ENCODE measurements at places on chromosomes 6 and 20.

DNA sequence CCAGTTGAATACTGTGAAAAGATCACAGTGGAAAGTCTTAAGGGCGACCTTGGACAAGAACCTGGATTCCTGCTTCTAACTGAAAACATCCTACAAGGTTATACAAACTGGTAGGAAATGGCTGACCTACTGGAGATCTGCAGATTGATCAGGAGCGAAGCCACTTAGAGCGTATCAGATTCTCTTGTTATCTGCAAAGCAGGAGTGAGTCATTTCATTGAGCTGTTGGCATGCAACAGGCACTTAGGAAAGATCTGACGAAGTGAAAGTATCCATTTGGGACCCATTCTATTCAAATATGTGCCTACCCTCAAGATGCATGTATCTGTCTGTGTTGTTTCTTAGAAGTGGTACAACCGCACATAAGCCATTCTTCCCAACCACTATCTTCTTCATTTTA, 131.2 kb upstream of the RIN2 start:
- DNase-seq: no peak

GRCh38 chr6:47250302-47250701, 59.4 kb downstream of the TNFRSF21 start:
- DNase-seq: no peak

GRCh38 chr6:26234421-26235301, 130.3 kb upstream of the BTN3A2 start:
- DNase-seq: peak; percentile 84

DNA sequence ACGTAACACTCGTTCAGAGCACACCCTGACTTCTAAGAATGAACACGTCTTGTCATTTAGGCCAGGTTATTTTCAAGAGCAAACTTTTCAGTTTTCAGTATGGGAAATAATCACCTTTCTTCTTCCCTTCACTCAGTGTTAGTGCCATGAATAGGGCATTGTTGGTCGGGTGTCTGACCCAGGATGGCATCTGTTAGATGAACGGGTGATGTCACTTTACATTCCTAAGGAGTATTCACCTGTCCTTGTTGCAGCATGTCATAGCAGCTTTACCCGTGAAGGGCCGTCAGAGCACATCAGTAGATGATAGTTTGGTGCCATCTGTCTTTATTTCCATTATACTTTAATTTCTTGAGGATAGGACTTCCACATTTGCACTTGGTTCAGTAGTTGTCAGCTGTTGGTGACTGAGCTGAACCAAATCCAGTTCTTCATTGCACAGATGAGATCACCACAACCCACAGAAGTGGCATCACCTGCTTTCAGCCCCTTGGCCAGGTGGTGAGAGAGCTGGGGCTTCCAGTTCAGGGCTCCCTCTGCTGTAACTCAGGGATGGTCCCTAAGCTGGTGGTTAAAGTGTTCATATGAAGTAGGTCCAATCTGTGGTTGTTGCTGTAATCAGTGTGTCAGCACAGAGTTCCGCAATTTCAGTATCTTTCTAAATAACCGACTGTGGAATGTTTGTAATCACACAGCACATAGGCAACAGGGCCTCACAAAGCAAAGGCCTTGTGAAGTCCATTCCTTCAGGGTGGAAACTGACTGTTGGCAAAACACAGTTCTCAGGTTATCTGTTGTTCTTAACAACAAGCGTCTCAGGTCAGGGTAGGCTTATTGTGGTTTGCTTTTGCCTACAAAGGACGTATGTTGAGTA, 68.2 kb downstream of the FAM120B start:
- DNase-seq: peak; percentile 75

GRCh38 chr20:19821606-19822005, 63.5 kb downstream of the RIN2 start:
- DNase-seq: no peak

GRCh38 chr6:170130201-170130621, 160.7 kb downstream of the DLL1 start:
- no peak for DNase-seq

DNA sequence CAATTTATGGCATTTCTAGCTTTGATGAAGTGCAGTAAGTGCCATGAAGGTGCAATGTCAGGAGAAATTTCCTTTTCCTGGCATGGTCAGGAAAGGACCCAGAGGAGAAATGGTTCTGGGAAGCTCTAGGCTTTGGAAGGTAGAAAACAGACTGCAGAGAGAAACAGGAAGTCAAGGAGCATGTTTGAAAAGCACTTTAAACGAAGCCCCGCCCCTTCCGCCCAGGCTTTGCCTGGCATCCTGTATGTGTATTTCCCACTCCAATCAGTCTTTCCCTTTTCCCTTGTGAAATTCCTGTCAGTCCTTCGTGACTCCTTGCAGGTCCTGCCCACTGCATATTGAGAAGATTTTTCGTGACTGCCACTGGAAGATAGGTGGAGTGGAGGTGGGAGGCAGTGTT, 320.9 kb upstream of the SASH1 start:
- DNase-seq: no peak

- DNase-seq: peak; percentile 72
These were observed 21.3 kb downstream of the TNXB start for GRCh38 chr6:32087574-32088486.

- no peak for DNase-seq
These were observed 16.2 kb upstream of the TGM2 start for GRCh38 chr20:38181207-38181801.

- DNase-seq: no peak
These were observed 151.1 kb downstream of the UBE3D start for GRCh38 chr6:82914511-82914910.

DNA sequence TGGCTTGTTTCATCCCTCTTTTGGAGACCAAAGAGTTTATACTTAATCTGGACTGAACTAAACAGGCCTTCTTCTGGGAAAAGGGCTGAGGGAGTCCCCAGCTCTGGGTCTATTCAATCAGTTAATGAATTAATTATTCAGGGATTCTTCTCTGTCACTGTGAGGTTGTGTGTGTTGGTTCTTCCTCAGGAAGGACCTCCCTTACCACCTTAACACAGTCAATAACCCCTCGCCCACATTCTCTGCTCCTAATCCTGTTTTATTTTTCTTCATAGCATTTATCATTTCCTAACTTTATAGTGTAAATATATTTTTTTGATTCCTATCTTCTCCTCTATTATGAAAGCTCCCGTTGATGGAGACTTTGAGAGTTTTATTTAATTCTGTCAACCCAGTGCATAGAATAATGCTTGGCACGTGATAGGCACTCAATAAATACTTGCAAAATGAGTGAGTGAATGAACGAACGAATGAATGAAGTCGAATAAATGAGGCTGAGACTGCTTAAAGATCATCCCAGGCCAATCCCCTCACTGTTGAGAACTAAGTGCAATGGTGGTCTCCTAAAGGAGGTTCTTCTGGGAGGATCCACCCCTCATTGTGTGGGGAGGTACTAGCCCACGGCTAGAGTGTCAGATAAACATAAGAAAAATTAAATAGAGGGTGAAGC, 179.6 kb upstream of the JARID2 start:
- DNase-seq: no peak

DNA sequence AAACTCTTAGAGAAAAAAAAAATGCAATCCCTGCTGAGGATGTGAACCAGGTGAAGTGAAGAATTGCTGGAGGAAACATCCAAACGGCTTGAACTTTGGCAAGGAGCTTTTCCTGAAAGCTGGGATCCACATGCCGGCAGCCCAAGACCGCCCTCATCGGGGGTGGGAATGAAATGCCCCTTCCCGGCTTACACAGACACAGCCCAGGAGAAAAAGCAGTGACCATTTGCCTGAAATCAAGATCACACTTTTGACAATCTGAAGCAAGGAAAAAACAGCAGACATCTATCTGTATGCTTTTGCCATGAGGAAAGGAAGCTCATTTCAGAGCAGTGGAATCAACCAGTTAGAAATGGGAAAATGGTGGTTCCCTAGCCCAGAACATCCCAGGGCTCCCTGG, 254.5 kb downstream of the TAF4 start:
- DNase-seq: no peak

- peak; percentile 48 for DNase-seq
These were observed 2.3 kb upstream of the TLDC2 start for GRCh38 chr20:36873498-36874189.

DNA sequence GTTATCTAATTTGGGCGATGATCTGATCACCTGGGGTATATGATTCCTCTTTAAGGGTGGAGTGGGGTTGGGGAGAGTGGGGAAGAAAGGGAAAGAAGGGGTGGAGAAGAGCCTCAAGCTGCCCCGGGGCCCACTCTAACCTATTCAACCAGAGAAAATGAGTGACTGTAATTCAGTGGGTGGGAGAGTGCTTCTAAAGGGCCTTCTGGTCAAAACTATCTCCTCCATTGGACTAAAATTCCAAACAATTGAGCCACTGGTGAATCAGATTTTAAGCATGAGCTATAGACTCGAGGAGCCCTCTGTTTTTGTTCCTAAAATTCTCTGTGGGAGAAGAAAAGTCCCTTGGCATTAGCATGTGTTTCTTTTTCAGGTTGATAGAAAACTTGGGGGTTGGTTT, 296.8 kb downstream of the CLIC5 start:
- no peak for DNase-seq

DNA sequence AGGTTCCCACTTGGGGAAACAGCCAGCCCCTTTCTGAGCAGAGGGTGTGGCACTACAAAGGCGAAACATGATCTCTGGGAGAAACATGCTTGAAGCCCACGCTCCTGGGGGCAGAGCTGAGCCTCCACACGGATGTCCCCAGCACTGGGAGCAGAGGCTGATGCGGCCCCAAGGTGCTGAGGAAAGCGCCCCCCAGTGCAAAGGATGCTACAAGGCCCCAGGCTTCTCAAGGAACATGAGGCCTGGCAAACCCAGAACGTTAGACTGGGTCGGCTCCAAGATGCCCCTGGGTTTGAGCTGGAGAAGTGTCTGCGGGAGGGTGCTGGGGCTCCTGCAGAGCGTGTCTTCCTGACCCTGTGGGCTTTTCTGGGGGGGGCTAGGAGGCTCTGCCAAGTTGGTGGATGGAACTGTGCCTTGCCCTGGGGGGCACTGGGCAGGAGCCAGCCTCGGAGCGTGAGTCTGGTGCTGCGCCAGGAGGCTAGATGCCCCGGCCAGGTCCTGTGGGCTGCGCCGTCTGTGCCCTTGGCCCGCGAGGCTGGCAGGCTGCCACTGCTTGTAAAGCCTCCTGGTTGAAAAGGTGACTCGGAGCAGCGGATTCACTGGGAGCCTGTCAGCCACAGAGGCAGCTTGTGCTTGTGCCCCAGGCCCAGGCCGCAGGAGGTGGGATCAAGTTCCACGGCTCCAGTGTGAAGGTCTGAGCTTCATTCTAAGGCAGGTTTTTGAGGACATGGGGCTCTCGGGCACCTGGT, 8.1 kb downstream of the SYNJ2 start:
- DNase-seq: no peak

GRCh38 chr20:14783766-14784165, 446.4 kb upstream of the FLRT3 start:
- DNase-seq: no peak

DNA sequence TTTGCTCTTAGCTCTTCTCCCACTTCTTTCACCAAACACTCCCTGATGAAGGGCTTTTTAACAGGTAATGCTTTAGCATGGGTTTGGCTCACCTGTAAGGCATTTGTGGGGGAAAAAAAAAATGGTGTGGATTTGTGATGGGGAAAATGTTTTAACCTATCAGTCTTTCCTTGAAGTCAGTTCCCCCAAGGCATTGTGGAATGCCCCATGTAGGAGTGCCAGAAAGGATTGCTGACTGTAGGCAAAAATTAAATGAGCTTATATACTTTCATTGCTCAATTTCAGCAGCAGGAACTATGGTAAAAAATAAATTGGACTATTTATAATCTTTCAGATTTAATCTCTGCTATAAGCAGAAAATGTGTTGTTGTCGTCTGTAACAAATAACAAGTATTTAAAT, 10.6 kb upstream of the SASH1 start:
- DNase-seq: no peak

- DNase-seq: no peak
These were observed 10.1 kb downstream of the SMIM28 start for GRCh38 chr6:138387577-138388368.

DNA sequence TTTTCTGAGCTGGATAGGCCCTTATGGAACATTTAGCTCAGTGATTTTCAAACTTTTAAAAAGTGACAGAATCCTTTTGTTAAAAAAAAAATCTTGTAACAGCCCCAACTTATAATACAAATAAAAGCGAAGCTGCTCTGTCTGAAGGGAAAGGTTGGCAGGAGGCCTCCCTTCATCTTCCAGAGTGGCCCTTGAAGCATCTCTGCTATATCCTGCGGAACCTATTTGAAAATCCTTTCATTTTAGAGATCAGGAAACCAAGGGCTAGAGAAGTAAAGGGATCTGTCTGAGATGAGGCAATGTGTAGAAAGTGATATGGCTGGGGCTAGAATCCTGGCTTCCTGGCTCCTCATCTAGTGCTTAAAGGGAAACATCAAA, 107.8 kb downstream of the UBE3D start:
- DNase-seq: no peak

- DNase-seq: no peak
These were observed 59.9 kb downstream of the SLC22A2 start for GRCh38 chr6:160198606-160199211.

DNA sequence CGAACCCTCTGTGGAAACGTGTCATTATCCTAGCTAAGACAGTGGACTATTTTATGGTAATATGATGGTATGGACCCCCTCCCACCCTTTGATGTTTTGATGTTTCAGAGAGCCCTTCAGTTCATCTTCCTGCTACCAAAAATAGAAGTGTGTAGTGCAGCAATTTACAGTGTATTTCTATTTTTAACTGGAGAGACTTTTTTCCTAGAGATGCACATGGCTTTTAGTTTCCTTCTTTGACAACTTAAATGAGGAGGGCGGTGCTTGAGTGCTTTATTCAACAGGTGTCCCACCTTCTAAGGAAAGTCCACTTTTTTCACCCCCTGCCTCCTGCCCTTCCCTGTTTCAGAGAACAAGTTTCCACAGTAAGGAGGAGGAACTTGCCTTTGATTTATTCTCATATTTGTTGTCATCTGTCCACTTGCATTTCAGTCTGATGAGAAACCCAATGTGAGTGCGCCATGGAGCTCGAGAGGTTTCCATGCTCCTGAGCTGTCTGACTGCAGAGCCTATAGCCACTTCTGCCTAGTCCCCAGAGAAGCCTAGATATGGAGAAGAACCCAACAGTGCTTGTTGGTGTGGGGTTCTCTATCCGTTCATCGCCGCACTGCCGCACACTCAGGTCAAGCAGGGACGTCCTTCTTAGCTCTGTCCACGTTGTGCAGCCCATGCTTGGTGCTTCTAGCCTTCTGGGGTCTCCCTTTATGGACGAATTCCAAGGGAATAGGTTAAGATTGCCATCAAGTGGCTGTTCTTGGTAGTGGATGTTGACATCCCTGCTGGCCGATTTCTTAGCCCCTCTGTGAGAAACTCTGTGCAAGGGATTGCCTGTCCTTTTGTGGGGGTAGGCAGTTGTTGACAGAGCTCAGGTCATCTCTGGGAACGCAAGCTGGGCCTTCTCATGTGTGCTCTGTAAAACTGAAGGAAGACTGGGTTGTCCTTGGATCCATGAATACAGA, 144.2 kb downstream of the JARID2 start:
- peak; percentile 36 for DNase-seq

- no peak for DNase-seq
These were observed 9.7 kb upstream of the SYNDIG1 start for GRCh38 chr20:24459733-24460132.

GRCh38 chr6:50734488-50734887, 21.2 kb downstream of the TFAP2D start:
- no peak for DNase-seq
